ENCODE measurements at places on chromosomes 2 and 18.

DNA sequence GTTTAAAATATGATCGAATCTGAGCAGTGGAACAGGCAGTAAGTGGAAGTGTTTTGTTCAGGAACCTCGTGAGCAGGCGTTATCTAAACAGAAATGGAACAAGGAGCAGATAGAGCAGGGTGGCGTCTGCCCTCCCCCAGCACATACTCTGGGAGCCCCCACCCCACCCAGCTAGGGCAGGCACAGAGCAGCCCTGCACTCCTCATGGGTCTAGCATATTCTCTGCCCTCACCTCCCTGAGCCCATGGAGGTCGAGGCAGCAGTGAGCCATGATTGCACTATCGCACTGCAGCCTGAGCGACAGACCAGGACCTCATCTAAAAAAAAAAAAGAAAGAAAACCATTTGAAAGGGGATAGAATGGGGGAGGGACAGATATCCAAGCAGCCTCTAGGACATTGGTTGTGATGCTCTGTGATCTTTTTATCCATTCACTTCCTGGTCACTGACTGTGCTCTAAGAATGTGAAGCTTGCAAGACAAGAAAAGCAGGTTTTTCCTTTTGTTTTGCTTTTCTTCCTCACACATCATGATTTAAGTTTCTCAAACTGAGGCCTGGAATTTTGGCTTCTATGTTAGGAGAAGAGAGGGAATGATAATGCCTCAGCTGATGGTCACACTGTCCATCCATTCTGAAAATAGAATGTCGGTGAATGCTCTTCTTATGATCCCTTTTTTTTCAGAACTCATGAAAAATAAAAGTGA is 3.1 kb downstream of the MLPH start:
- no peaks in the 10 kb centered on the region for H3K36me3 ChIP-seq
- H3K4me1 ChIP-seq, result peaks cover 19% of the 10 kb centered on the region
- no peaks in the 10 kb centered on the region for H3K27me3 ChIP-seq
- no peak for DNase-seq
- no peak overlapping the region for H3K4me3 ChIP-seq

DNA sequence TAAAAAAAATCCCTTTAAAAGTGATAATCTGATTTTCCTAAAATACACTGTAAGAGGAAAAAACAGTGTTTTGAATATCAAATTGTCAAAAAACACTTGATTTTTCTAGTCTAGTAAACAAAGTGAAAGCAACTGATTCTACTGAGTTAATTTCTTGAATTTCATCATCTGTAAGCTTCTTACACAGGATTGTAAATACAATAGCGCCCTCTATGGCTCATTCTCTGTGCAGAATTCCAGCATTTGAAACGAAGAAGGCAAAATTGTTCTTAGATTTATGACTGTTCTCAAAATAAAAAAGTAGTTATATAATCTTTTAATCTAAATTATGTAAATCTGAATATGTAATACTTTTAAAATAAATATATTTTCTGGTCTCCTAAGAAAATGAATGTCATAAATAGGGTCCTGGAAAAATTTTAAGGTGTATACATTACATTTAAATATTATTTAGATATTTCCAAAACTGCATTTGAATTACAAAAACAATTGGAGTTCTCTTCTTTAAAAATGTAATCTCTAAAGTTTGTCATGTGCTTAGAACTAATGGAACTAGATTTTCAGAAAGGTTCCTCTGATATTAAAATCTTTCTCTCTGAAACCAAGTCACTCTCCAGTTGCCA is 176.9 kb upstream of the MC4R start:
- H3K4me3 ChIP-seq, result no peak overlapping the region
- no peak for DNase-seq
- H3K27ac ChIP-seq, result no peak overlapping the region
- no peaks in the 10 kb centered on the region for H3K4me1 ChIP-seq

GRCh38 chr2:176851889-176852483 is 360.6 kb upstream of the HNRNPA3 start:
- no peak overlapping the region for H3K4me3 ChIP-seq
- no peaks in the 10 kb centered on the region for H3K27me3 ChIP-seq
- H3K36me3 ChIP-seq, result no peaks in the 10 kb centered on the region
- DNase-seq, result no peak
- H3K4me1 ChIP-seq, result no peaks in the 10 kb centered on the region
- no peak overlapping the region for H3K27ac ChIP-seq

GRCh38 chr2:72180351-72180750 is 32.7 kb upstream of the CYP26B1 start:
- DNase-seq, result peak; percentile 31
- no peak overlapping the region for H3K27ac ChIP-seq
- no peak overlapping the region for H3K4me3 ChIP-seq
- peaks cover 41% of the 10 kb centered on the region for H3K36me3 ChIP-seq
- H3K27me3 ChIP-seq, result no peaks in the 10 kb centered on the region

GRCh38 chr2:97900806-97901205 is 94.9 kb downstream of the TMEM131 start:
- no peaks in the 10 kb centered on the region for H3K36me3 ChIP-seq
- no peaks in the 10 kb centered on the region for H3K4me1 ChIP-seq
- H3K27me3 ChIP-seq, result no peaks in the 10 kb centered on the region
- no peak overlapping the region for H3K4me3 ChIP-seq

DNA sequence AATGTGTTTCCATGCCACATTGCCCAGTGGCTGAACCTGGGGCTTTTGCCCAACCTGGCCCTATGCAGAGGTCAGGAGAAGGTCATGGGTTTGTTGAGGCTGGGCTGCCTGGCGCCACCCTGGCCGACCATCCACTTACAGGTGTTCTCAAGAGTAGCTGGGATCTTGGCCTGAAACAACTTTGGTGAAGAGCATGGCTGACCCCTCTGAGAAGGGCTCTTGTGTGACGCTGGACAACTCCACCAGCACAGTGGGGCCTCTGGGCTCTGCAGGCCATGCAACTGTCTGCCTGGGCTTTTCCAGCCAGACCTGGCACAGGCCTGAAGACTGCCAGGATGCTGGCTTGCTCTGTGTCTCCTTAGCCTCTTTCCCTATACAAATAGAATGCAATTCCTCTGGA is 76.4 kb upstream of the ZNG1B start:
- no peaks in the 10 kb centered on the region for H3K27me3 ChIP-seq
- DNase-seq, result no peak
- peaks cover 5% of the 10 kb centered on the region for H3K4me1 ChIP-seq
- H3K4me3 ChIP-seq, result no peak overlapping the region
- H3K27ac ChIP-seq, result no peak overlapping the region

DNA sequence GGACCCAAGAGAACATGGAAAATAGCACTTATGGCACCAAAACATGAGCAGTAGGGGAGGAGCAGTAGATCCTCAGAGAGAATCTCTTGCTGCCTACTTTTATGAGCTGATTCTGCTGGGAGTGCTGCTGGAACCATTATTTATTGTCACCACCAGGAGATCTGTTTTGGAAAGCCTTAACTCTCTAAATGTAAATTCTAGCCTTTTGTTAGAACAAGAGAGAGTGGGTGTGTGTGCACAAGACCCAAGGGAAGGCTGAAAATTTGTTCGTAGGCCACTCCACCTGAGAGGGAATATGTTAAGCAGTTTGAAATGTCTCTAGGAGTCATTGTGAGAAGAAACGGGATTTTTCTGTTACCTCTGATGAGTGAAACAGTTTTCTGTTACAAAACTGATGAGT is 16.2 kb upstream of the FAM237A start:
- H3K36me3 ChIP-seq, result no peaks in the 10 kb centered on the region
- no peak overlapping the region for H3K27ac ChIP-seq
- no peaks in the 10 kb centered on the region for H3K4me1 ChIP-seq
- H3K4me3 ChIP-seq, result no peak overlapping the region

GRCh38 chr2:201242571-201243277 is 17.6 kb upstream of the CASP8 start:
- peak; percentile 37 for DNase-seq
- no peak overlapping the region for H3K27ac ChIP-seq
- H3K4me3 ChIP-seq, result no peak overlapping the region
- H3K36me3 ChIP-seq, result no peaks in the 10 kb centered on the region
- H3K27me3 ChIP-seq, result no peaks in the 10 kb centered on the region
- peaks cover 4% of the 10 kb centered on the region for H3K4me1 ChIP-seq

DNA sequence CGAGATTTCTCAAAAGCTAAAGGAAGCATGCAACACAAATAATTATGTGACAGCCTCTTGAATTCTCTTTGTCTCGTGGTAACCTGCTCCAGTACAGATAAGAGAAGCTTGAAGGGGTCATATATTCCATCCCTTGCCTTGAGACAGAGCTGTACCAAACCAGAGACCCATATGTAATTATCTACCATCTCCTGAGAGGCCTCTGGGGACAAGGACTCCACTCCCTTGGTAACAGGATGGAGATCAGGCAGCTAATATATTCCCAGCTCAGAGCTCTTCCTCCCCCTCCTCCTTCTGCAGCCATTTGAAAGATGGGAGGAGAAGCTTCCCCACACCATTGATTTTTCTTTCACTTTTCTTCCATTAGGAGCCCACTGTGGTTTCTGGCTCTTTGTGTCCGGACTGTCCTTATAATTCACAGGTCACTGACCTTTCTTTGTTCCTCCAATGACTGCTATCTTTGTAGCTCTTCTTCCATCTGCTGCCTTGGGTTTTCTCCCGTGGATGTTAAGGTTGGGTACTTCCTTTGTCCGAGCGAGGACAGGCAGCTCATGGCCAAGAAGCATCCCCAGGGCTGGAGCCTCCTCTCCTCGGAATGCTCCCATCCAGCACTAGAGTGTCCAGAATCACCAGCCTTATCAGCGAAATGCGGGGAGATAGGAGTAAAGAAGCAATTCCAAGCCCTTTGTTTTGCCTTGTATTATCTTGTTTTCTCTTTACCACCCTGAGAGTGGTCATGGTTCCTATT is 72.6 kb upstream of the STPG4 start:
- H3K4me1 ChIP-seq, result peaks cover 52% of the 10 kb centered on the region
- peak overlapping the region; percentile 29 for H3K27ac ChIP-seq
- no peak for DNase-seq

DNA sequence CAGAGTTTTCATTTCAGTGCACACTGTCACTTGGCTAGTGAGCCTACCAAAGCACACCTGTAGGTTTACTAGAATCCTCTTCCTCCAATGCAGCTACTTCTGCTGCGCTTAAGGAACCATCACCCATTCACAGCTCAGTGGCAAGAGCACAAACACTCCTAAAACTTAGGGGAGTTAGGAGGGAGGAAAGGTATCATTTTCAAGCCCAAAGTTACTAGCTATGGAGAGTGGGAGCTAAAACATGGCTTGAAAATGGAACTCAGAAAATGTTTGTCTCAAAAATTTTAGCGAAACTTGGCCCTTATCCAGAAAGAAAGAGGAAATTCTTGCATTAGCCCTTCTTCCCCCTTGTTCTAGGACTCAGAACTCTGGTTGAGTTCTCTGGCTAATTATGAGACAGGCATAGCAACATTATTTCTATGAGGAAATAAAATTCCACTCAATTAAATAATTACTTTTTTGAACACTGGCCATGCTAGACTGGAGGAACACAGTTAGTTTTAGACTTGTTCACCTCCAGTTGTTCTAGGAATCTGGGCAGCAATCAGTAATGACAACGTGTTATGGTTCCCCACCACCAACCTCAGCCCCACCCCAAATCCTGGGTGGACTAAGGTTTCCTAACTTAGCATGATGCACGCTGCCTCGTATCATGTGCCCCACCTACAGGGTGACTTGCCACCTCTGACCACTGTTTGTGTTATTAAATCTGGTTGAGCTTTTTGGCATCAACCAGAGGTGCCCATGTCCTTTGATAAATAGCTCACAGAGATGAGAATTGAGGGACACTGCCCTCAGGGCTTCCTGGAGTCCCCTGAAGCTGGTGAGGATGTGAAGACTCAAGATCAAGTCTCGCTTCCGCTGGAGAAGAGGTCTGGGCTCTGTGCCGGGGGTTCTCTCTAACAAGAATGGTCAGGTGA is 32.8 kb downstream of the LPIN2 start:
- peaks cover 74% of the 10 kb centered on the region for H3K4me1 ChIP-seq
- H3K36me3 ChIP-seq, result no peaks in the 10 kb centered on the region
- H3K27me3 ChIP-seq, result no peaks in the 10 kb centered on the region
- no peak for DNase-seq

- no peak overlapping the region for H3K4me3 ChIP-seq
- H3K27me3 ChIP-seq, result no peaks in the 10 kb centered on the region
- no peak for DNase-seq
- no peak overlapping the region for H3K27ac ChIP-seq
Measured at GRCh38 chr18:13438507-13439056, 220.0 kb downstream of the LDLRAD4 start.

DNA sequence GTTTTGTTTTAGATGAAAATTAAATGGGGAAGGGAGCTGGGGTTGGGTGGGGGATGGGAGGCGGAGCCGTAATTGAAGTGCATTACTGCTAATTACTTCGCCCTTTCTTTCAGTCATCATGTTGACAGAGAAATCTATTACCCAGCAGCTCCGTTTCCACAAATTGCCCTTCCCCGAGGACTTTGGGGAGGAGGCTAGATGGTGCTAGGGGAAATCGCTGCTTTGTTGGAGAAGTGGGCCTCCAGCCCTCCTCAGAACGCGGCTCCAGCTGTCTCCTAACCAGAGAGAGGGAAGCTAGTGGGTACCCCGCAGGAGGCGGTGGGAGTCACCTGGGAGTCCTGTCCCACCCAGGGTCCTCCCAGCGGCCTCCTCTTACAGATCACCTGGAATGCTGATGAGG is 130.9 kb upstream of the MYCN start:
- DNase-seq, result no peak
- no peak overlapping the region for H3K27ac ChIP-seq
- H3K4me3 ChIP-seq, result no peak overlapping the region

DNA sequence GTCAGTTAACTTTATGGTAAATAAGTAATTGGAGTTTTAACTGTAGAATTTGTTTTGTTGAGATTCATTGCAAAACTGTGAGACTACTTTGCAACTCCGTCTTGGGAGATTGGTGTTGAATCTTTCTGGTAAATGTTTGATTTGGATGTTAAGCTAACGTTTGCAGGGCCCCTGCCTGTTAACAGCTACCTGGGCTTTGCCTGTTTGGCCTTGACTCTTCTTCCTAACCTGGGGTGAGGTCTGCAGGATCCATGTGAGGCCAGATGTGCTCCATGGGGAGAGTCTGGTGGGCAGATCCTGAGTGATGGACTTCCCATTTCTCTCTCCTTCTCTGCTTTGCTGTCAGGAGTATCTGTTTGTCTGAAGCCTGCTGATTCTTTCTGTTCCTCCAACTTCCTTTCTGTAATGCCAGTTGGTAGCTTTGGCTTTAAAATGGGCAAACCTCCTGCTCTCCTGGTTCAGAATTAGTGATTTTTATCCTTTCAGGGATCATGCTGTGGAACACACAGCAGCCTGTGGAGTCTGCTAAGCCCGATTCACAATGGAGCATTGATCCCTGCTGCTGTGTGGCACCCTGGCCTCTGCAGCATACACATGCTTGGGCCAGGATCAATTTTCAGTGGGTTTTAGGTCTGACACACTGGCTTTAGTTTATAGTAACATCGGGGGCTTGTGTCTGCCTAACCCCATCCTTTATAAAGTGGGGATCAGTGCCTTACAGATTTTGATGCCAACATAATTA is 36.3 kb downstream of the PTPRM start:
- no peak overlapping the region for H3K27ac ChIP-seq
- peak; percentile 85 for DNase-seq
- no peaks in the 10 kb centered on the region for H3K27me3 ChIP-seq
- H3K4me3 ChIP-seq, result no peak overlapping the region

- peaks cover 4% of the 10 kb centered on the region for H3K36me3 ChIP-seq
- H3K27me3 ChIP-seq, result no peaks in the 10 kb centered on the region
- peak overlapping the region; percentile 96 for H3K27ac ChIP-seq
- DNase-seq, result no peak
- H3K4me3 ChIP-seq, result peak overlapping the region; percentile 61
Measured at GRCh38 chr18:58863539-58864145, 1.0 kb upstream of the ZNF532 start.

Measured in esophagus muscularis mucosa (tissue), 4 donors.